NCI-H526 treated with DMSO at 0.1 percent for 48 hours (cell line): ENCODE measurements at places on chromosomes 13 and 19.

GRCh38 chr19:56118666-56119581 lies 2.2 kb downstream of the ZNF787 start:
- no peak for DNase-seq

DNA sequence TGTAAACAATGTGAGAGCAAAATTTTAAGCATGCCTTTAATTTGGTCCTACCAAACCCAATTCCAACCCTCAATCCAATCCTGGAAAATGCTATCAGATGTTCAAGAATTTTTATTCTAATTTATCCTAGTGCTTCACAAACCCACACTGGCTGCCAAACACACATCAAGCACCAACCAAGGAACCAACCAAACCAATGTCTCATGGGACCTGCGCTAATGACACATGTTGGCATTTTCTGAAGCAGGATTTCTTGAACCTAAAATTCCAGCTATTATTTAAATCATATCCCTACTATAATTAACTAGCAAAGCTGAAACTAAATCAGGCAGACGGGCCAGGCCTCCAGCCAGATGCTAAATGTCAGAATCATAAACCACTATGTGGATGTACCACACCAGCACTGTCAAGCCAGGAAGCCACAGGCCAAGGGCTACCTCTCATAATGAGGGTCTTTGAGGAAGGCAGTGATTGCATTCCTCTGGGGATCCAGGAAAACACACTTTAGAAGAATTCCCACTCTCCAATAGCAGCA lies 5.8 kb downstream of the LATS2 start:
- no peak for DNase-seq

- DNase-seq: peak; percentile 31
Measured at GRCh38 chr13:80363890-80364503, 23.1 kb upstream of the SPRY2 start.

GRCh38 chr13:107864543-107865317 lies 350.6 kb downstream of the LIG4 start:
- no peak for DNase-seq

DNA sequence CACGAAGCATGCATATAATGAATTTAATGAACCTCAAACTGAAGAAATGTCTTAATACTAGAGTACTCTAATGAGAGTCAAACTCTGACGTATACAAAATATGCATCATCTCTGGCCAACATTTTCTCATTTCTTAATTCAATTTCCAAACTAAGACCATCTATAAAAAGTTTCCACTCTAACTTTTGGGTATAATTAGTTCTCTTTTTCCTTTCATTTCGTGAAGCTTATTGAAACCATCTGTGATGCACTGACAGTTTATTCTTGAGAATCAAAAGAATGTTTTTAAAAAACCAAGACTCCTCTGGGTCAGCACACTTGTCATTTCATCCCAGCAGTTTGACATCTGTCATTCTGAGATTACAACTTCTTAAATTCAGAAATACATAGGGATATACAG lies 90.0 kb downstream of the CAB39L start:
- no peak for DNase-seq

DNA sequence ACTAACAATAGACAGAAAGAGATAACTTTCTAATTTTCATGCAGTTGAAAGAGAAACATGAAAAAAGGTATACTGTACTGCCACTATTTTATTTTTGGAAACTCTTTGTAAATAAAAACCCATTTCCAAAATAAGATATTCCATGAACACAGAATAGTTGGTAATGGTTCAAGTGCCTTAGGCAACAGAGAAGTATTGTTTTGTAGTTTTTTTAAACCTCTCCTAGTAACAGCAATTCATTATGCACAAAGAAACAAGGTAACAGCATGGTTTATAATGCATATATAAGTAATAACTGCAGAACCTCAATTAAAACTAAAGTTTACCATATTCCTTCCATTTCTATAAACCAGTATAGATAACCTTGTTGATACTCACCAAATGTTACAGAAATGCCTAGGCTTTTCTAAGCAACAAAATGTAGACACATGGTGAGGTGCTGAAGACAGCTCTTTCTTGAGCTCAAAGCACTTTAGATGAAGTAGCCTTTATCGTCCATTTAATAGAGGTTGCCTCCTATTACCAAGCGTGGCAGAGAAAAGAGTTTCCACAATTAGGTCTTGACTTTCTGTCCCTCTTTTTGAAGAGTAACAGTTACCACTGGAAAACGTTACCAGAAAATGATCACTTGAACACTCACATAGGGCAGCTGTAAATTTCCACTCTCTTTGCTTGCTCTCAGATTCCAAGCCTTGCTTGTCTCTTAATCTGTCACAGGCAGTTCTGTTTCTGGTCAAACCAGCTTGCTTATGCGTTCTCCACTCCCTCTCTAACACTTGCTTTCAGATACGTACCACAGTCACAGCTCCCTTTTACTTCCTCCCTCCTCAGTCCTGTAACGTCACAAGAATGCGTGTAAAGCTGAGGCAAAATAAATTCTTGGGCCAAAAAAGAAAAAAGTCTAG lies 42.9 kb downstream of the CAB39L start:
- DNase-seq: peak; percentile 29

DNA sequence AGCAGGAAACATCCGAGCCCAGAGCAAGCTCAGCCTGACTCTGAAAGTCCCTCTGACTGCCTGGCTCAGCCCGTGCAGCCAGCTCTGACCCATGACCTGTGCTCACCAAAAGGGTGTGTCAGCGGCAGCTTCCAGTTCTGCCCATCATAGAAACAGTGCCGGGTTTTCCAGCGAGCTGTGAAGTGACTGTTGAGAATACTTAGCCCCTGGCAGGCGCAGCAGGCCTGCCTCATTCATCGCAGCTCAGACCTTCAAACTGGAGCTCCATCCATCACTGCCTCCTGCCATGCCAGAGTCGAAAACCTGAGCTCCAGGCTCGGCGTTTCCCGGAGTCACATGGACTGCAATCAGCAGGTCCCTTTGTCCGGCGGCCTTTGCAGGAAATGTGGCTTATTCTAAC lies 16.3 kb upstream of the GSX1 start:
- no peak for DNase-seq

DNA sequence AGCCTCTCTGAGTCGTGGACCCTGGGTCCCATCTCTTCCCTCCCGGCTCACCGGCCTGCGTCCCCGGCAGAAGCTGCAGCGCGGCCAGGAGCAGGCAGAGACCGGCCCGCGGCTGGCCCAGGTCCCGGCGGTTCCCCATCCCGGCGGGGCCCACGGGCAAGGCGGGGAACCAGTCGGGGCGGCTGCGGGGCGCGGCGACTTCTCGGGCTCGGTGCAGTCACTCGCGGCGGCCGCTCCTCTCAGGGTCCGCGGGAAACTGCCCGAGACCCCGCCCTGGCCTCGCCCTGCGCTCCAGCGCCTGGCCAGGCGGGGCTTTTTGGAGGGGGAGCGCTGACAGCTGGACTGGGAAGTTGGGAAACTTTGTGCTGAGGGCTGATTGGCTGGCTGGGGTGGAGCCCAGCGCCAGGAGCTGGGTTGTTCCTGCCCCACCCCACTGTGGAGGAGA lies at the start of gene COL5A3:
COL5A3 (minus strand) TSS at position 258 of the 445 bp plus-strand sequence; CDS start at position 139, 119 bp downstream.
- no peak for DNase-seq

GRCh38 chr13:26697069-26697955 lies 63.3 kb downstream of the GPR12 start:
- no peak for DNase-seq

DNA sequence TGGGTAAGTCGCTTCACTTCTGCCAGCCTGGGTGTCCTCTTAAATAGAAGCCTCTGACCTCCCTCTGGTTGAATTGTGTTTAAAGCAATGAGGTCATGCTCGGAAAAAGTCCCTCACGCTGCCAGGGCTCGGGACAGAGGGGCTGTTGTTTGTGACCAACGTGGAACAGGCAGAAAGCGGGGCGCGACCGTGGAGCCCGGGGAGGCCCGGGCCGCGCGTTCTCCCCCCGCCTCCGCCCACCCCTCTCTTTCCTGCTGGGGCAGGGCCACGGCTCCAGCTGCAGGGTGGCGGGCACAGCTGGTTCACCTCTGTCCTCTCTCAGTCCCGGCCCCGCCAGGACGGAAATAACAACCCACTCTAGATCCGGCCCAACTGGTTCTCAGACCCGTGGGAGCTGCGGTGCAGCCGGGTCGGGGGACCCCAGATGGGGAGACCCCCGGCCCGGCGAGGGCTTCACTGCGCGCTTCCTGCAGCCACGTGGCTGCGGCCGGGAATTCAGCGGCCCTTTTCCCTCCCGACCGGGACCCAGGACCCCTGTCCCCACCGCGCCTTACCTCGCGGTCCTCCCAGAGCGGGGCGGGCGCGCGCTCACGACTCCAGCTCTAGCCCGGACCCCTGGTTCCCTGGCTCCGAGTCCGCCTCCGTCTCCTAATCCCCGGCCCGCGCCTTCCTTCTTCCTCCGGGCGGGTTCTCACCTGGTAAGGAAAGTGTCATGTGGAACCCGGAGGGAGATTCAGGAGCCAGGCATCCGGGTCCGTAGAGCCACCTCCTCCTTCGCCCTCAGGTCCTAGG lies 1.9 kb downstream of the CDC42EP5 start:
- DNase-seq: no peak

- no peak for DNase-seq
Measured at GRCh38 chr19:7010722-7011593, 10.3 kb downstream of the MBD3L2B start.

- DNase-seq: no peak
Measured at GRCh38 chr13:107883561-107884175, 331.7 kb downstream of the LIG4 start.

- no peak for DNase-seq
Measured at GRCh38 chr13:110162866-110163658, 143.9 kb downstream of the COL4A1 start.

- no peak for DNase-seq
Measured at GRCh38 chr19:52453324-52454094, at the start of gene ZNF578. ZNF578 (plus strand) TSS chr19:52453553; CDS start chr19:52501846, 48,293 bp downstream.

GRCh38 chr19:48571378-48572162 lies 19.6 kb downstream of the SULT2B1 start:
- DNase-seq: no peak

DNA sequence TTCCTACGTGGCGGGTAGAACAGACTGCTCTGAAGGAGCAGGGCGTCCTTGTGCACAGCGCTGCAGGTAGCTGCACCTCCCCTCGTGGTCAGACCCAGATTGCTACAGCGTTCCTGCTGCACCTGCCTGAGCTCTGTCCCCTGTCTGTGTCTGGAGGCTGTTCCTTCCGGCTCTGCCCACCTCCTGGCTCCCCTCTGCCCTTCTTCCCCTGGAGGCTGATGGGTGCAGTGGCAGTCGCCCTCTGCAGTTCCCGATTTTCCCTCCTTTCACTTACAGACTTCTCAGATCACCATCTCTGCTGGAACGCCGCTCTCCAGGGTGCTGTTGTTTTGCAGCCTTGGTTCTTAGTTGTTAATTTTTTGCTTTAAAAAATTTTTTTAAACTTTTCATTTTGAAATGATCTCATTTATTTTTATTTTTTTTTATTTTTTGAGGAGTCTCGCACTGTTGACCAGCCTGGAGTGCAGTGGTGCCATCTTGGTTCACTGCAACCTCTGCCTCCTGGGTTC lies 53.6 kb downstream of the SMARCA4 start:
- no peak for DNase-seq

DNA sequence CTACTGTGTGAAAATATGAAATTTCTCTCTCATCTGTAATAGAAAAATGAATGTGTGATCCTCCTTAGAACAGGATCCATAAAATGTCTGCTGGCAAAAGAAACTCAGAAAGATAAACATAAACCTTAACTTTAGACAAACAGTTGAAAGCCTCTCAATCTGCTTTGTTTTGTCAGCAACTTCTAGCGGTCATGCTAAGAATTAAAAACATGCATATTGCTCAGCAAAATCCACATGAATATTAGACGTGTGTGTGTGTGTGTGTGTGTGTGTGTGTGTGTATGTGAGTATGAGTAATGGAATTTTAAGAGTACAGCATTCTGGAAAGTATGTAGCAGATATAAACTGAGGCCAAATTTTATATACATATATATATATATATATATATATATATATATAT lies 1779.2 kb upstream of the MIR17HG start:
- no peak for DNase-seq

DNA sequence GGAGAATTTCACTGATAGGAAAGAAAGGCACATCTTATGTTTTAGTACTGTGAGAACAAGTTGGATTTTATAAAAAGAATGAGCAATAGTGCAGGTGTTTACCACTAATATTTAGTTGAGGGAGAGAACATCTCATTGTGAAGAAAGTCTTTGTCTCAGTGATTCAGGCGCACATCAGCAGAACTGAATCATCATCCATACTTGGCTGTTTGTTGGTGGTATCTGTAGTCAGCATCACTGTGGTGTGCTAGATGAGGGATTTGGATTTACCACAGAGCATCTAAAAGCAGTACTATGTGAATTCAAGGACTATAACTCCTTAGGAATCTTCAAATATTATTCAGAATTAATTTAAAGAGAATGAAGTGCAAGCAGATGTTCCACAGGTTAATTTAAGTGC lies 1380.5 kb upstream of the ATXN8OS start:
- no peak for DNase-seq

GRCh38 chr19:45103156-45103507 lies 10.2 kb downstream of the PPP1R37 start:
- no peak for DNase-seq

- DNase-seq: no peak
Measured at GRCh38 chr19:13034636-13035035, 39.4 kb downstream of the NFIX start.

DNA sequence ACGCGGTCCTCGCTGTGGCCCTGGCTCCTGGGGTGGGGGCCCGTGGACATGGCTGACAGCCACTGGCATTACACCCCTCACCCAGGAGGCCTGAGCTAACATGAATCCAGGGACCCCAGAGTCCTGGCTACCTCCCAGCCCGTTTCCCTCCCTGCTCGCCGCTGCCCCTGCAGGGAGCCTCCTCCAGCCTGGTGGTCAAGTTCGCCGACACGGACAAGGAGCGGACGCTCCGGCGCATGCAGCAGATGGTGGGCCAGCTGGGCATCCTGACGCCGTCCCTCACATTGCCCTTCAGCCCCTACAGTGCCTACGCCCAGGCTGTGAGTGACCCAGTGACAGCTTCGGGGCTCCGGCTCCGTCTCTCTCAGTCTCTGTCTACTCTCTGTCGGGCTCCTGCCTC lies 56.6 kb downstream of the CELF5 start:
- no peak for DNase-seq

DNA sequence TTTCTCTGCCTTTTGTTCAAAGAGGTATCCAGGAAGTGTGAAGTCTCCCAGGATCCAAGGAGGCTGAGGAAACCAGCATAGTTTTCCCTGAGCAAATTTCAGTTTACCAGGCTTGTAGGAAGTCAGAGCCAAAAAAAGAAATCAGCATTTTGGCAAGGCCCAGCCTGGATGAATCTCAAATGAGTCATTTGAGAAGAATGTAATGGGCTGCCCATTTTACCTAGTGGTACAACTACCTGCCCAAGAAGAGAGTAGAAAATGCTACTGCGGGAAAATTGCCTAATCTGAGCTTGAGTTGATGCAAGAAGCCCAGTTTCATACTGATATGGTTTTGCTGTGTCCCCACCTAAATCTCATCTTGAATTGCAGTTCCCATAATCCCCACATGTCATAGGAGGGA lies 284.1 kb upstream of the ZNF507 start:
- DNase-seq: no peak
